Activated naive CD4-positive, alpha-beta T cell (primary cell): ENCODE measurements at places on chromosomes 2 and 18.

DNA sequence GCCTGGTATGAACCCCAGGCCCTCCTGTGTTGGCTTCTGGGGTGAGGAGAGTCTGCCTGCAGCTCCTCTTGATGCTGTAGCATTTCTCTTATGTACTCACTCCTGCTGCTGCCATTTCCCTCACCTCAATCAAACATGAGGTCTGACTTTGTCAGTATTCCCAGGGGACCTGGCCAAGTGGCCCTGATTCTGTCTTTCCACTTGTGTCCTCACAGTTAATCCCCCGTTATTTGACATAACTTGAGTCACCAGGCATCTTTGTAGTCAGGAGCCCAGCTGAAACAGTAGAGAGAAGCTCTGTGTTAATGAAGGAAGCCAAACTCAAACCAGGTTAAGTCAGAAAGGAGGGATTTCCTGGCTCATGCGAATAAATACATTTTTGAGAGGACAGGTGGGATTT, 55.0 kb downstream of the SLC9A2 start:
- DNase-seq, result no peak

DNA sequence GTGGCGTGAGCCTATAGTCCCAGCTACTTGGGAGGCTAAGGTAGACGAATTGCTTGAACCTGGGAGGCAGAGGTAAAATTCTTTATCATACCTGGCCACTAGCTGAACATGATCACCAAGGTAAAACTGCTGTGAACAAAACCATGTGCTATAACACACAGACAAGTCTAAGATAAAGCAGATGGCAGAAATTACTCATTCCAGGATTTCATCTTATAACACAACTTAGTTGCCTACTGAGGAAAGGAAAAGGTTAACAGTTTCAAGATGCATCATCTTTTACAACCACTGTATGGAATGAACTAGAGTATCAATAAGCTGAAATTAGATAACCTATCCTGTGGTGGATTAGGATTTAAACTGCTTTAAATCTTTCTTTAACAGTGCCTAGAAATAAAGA, 8.3 kb downstream of the ARL5A start:
- DNase-seq, result no peak

DNA sequence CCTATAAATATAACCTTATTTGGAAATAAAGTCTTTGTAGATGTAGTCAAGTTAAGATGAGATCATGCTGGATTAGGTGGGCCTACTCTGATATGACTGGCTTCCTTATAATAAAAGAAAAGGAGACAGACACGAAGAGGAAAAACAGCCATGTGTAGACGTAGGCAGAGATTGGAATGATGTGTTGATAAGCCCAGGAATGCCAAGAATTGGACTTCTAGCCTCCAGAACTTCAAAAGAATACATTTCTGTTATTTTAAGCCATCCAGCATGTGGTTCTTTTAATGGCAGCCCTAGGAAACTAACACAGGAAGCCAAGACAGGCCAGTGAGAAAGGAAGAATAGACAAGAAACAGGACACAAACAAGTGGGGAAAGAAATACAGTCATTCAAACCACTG, 68.6 kb downstream of the NYAP2 start:
- no peak for DNase-seq

- DNase-seq, result no peak
Measured at GRCh38 chr2:64823794-64824193, 165.4 kb upstream of the SLC1A4 start.

GRCh38 chr2:146666340-146666739, 1178.5 kb upstream of the ACVR2A start:
- no peak for DNase-seq

DNA sequence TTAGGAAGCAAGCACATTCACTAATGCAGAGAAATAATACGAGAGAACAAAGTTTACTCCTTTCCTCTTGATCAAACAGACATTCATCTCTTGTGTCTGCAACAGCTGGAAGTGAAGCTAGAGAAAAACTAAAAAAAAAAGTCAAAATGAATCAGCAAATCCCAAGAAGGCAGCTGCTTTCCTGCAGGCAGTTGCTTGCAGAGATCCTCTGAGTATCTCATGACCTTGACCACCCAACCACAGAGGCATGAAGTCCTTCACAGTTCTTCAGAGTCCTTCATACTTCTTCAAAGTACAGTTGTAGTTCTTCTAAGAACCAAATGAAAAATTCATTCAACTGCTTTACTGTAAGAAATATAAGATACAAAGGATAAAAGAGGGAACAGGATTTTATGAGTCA, 97.2 kb upstream of the ACVR1C start:
- no peak for DNase-seq

DNA sequence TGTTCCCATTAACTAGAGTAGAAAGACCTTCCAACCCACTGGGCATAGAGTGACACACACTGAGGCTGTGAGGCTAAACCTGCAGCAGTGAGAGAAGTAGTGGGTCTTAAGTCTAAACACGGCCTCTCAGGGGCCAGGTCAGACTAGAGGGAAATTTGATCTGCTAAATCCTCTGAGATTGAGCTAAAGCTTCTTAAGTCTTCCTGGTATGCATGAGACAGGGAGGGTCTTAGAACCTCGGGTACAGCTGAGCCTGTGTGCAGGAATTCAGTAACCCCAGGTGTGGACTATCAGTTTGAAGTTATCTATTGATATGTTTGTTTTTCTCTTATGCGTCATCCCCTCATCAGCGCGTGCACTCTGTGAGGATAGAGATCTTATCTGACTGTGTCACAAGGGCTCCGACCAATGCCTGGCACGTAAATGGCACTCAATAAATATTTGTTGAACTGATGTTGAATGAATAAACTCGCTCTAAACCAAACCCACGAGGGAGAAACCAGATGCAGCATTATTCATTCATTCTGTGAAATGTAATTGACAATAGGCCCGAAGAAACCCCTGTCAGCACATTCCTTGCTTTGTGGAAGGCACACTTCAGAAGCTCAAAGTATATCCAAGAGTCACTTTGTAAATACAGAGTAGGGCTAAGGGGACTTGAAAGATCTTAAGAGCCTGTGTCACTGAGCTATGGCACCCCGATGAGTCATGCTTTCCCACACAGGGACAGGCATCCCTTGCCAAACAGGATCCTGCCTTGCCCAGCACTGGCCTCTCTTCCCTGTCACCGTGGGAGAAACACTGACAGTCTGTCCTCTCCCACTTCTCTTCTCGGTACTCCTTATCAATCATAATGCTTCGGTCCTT, 21.7 kb upstream of the RAB10 start:
- no peak for DNase-seq

GRCh38 chr2:191710411-191710900, 32.5 kb downstream of the NABP1 start:
- DNase-seq, result no peak

- no peak for DNase-seq
Measured at GRCh38 chr2:16315908-16316307, 349.7 kb downstream of the CYRIA start.

DNA sequence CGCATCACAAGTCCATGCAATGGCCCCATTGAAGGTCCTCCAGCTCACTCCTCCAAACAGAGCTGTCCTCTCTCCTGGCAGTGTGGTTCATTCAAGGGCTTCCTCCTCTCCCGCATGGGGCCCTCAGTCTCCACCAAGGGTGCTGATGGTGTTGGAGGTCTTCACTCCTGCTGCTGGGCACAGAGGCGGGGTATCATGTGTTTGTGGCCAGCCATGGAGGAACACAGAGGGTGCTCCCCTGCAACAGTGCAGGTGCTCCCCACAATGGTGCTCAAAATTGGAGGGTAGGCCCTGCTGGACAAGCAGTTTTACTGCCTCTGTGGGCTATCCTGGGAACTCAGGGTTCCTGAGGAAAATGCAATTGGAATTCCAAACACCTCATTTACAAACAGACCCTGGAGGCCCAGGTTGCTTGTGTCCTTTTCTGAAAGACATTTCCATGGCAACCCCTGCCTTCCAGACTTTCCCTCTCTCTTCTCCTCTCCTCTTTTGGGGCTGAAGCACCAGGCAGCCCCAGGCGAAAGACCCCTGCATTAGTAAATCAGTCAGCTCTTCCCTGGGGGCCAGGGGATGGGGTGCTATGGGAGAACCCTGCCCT, 256.0 kb downstream of the HAUS1 start:
- no peak for DNase-seq

GRCh38 chr2:47992671-47993070, 86.4 kb upstream of the FBXO11 start:
- DNase-seq, result no peak

- no peak for DNase-seq
Measured at GRCh38 chr2:29074411-29074810, at the start of gene PCARE. TSS of gene PCARE (minus strand) at chr2:29074523. CDS start at chr2:29074261, 262 bp downstream.

GRCh38 chr2:134041877-134042276, 212.0 kb upstream of the MGAT5 start:
- DNase-seq, result no peak

DNA sequence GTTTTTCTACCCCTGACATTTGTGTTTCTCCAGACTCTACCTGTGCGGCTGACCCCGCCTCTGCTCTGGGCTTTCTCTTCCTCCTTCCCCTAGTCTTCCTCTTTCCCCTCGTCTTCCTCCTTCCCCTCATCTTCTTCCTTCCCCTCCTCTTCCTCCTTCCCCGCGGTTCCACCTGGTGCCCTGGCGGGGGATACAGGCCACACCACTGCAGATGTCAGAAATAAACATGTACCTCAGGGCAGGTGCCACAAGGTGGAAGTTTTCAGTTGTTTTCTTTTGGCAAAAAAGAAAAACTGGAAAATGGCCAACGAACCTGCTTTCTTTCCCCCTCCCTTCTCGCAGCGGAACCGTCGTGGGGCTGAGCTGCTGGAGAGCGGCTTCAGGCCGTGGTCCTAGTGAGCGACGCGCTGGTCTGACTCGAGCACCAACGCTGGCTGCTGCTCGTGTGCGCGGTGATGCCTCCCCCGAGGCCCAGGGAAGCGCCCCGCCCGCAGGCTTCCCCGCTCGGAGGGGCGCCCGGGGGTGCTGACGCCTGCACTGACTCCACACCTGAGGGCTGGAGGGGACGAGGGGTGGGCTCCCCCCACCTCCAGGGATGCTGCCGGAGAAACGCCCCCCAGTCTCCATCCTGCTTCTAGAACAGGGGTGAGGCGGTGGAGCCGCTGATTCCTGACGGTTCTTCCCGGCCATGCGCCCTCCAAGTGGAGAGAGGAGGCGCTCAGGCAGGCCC, 83.7 kb upstream of the ZNF516 start:
- DNase-seq, result no peak

GRCh38 chr2:102001767-102002142, 10.0 kb downstream of the IL1R2 start:
- DNase-seq, result no peak

DNA sequence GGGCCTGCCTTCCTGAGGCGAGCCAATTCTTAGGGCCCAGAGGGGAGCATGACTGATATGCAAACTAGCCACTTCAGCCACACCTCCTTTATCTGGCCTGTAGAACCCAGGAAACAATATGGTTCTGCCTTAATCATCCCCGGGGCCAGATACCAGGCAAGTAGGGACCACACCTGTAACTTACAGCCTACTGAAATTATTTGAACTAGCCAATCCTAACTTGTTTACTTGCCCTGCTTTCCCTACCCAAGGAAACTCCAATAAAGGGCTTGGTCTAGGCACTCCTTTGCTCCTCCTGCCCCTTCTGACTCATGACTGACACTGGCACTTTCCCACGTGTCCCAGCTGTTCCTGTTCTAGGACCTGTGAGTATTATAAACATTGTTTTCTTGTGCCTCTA, 57.6 kb downstream of the MYOM1 start:
- DNase-seq, result no peak

- DNase-seq, result no peak
Measured at GRCh38 chr2:45882707-45883602, 231.5 kb downstream of the PRKCE start.

GRCh38 chr2:71299507-71299906, 32.1 kb upstream of the ZNF638 start:
- DNase-seq, result no peak
